ENCODE measurements at places on chromosomes 5 and 9.

DNA sequence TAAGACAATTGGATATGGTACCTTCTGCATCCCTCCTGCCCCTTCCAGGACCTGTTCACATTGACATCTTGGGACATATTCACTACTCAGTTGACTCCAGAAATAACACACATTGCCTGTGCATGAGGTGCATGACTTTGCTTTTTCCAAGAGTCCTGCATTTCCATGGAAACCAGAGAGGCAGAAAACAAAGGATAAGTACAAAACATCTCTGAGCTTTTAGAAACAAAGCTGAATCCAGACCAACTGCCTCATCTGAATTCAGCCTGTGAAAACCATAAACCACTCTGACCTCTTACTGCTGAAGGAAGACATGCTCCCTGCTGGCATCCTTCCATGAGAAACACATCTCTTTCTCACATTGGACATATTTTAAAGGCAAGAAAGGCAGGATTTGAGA, 695.1 kb downstream of the TAF11L14 start:
- DNase-seq, result no peak

GRCh38 chr9:20243841-20244240, 378.5 kb downstream of the MLLT3 start:
- DNase-seq, result no peak

DNA sequence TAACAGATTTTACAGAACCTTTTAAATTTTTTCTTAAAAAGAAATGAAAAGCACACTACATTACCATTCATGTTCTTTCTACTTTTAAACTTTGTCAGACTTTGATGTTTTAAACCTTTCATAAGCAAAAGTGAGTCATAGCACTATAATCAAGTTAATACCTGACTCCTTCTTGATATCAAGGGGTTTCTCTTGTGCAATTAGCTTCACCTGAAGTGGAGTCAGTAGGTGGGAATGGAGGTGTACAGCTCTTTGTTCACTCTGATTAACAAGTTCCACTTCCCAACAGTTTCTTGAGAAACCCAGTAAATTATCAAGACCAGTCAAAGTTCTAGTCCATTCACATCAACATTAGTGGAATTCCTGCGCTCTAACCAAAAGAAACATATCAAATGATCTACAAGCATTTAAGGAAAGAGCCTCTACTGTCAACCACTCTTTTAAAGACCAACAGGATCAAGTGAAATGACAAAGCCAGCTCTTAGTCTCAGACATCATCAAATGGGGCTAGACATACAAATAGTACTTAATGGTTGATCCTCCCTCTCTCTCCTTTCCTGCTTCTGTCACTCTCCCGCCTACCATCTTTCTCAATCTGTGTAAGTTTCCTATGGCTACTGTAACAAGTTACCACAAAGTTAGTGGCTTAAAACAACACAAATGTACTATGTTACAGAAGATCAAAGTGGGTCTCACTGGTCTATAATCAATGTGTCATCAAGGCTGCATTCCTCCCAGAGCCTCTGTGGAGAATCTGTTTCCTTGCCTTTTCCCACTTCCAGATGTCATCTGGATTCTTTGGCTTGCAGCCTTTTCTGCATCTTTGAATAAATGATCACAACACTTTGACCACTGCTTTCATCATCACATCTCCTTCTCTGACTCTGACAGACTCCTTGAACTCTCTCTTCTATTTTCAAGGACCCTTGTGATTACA, 68.0 kb downstream of the HINT1 start:
- DNase-seq, result no peak

DNA sequence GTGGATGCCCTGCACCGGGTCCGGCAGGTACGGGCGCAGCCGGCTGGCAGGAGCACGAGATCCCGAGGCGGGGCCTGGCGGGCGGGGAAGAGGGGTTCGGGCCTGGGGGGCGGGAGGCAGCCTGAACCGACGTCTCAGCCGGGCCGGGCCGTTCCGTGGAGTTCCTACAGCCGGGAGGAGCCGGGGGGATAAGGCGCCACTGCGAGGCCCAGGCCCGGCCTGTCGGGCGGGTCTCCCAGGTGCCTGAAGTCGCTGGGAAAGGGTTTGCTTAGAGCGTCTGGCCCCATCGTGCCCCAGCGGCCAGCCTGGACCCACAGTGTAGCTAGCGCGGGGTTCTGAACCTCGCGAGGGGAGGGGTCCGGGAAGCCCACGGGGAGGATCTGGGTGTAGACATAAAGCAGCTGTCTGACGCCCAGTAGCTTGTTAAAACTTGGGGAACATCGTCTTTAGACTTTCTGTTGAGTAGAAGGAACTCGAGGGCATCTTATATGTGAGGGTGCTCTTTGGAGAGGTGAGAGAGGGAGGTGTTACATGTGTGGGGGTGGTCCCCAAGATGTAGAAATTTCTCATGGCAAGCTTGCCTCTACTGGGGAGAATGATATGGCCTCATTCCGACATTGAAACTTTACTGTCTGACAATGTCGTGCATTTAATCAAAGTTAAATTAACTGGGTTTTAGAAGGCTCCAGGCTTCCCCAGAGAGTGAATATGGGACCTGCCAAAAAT, 524 bp downstream of the FUBP3 start:
- DNase-seq, result no peak

DNA sequence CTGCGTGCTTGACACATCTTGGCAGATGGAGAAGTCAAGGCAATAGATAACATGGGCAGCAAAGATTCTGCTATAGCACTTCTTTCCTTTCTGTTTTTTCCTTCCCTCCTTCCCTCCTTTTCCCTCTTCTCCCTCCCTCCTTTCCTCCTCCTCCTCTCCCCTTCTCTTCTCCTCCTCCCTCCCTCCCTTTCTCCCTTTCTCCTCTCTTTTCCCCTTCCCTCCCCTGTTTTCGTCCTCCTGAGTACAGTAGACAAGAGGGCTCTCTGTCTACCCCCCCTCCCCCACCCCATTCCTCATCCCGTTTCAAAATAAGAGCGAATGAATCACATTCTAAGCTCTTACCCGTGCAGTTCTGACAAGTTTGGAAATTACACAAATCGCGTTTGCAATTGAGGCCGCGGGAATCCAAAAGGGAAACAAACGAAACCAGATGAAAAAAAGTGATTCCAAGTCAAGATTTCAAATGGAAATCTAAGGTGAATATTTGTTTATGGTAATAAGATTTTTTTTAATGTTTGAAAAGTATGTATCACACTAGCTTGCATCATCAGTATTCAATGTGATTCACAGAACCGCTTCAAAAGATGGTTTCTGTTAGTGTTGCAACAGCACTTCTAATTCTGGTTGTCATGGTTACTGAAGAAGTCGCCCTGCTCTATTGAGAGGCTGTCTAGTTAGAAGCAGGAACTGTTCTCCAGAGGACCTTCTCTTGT, 1.3 kb downstream of the NIM1K start:
- peak; percentile 47 for DNase-seq

GRCh38 chr5:14821100-14821845, 50.3 kb downstream of the ANKH start:
- DNase-seq, result no peak

- DNase-seq, result no peak
These were observed at the start of gene MAMDC4 for GRCh38 chr9:136851941-136852663. Gene MAMDC4, plus strand, starts transcription at chr9:136852346. Its CDS starts 71 bp downstream, at chr9:136852417.

DNA sequence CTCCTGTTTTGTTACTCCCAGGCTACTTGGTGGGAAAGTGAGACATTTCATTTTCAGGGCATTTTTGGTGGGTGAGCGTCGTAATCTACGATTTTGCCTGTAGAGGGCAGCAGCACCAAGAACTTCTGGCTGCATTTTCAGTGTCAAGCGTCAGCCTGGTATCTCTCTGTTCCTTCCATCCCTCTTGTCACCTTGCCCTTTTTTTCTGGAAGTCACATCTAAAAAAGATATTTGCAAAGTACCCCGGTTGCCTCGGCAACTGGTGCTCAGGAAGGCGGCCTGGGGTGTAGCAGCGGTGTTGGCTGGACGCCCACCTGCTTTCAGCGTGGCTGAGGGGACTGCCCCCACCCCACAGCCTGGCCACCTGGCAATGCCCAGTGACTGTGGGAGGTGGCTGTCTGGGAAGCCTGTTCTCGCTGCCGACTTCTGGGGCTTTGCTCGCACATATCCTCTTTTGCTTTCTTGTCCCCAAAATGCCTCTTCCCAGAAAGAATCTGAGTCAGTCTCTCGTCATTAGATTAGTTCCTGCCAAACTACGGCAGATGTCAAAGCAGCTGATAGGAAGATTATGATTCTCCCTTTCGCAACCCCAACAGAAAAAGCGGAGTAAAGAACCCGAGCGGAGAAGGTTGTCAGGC, 84.5 kb downstream of the ACER2 start:
- DNase-seq, result peak; percentile 55

DNA sequence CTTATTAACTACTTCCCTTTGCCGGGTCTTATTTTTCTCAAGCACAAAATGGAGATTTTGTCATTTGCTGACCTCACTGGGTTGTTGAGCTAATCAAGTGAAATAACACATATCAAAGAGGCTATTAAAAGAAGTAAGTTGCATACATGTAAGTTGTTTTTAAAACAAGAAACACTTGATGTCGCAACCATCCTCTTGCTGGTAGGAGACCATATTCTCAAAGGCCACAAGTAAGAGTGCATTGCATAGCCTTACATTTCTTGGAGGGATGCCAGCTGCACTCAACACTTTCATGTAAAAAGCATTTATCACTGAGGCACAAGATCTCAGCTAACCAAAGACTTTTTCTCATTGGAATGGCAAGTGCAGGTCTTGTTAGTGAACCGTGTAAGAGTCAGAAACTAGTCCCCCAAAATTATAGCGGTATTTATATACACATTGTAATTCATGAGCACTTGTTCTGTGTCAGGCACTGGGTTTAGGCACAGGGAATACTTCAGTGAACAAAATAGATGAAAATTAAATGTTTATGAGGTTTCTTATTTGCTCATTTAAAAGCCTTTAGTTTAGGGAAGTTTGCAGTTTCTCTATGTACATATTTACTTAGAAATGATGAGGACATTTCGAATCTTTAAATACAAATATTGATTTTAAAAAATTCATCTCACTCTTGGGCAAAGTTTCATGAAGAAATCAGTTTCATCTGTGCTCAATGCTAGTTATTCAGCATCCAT, 72.0 kb downstream of the ZFAND5 start:
- DNase-seq, result no peak

- no peak for DNase-seq
These were observed 12.6 kb upstream of the ENDOG start for GRCh38 chr9:128805661-128806060.

DNA sequence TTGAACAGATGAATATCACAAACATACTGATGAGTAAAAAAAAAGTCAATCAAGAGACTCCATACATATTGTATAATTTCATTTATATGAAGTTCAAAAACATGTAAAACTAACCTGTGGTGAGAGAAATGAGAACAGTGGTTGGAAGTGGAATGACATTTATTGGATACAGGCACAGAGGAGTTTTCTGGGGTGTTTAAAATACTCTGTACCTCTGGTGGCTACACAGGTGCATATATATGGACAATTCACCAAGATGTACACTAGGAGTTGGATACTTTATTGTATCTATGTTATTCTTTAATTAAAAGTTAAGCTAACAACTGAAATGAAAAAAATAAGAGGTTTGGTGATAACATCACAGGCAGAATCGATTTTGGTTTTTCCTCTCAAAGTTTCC, 14.1 kb downstream of the FOXD1 start:
- no peak for DNase-seq

GRCh38 chr5:68804343-68804742, 289.5 kb upstream of the SLC30A5 start:
- DNase-seq, result no peak

GRCh38 chr5:98275980-98276379, 497.5 kb upstream of the RGMB start:
- no peak for DNase-seq

DNA sequence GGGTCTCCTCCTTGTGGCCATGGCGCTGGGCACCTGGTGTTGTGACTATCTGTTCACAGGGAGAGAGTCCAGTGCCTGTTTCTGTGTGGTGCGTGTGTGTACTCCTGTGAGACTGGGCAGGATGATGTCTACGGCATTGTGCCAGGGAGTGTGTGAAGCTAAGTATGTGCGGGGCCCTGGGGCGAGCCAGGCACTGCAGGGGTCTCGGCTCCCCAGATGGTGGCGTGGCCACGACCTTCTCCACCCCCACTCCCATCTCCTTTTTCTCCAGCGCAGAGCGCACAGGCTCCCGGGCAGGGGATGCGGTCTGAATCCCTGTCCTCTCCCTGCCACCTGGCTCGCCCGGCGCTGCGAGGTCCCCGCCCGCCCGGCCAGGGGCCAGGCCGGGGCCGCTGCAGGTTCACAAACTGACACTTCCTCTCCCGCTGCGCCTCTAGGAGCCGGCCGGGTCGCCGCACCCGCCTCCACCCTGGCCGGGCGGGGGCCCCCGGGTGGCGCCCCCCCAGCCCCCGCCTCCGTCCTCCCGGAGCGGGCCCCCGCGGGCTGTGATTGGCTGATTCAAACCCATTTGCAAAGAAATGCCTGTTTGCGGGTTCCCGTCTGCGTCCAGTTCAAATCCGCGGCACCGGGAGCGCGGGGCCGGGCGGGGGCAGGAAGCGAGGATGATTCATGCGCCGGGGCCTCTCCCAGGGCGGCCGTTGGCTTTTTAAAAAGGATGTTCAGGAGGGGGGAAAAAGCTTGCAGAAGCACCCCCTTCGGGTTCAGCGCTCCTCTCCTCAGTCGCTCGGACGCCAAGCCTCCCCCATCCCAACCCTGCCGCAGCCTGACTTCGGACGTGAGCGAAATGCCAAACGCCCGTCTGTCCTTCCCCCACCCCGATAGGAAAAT, 790 bp downstream of the PHF19 start:
- peak; percentile 94 for DNase-seq

DNA sequence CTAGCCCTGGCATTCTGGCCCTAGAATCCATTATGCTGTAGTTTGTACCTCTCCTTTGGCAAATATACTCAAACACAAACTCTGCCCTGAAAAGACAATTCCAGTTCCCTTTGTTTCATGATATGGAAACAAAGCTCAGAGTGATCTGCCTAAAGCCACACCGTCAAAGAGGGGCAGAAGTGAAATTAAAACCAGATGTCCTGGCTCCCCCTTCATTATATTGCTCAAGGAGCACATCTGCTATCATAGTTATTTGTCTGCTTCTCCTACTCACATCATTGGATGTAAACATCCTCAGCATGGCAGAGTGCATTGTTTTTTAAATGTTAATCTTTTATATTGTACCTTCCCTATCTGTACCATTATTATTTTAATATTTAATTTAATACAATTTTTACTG, 266.7 kb upstream of the SMARCA2 start:
- no peak for DNase-seq

- no peak for DNase-seq
These were observed 27.3 kb downstream of the PUM3 start for GRCh38 chr9:2816476-2817141.

GRCh38 chr5:116685931-116686330, 111.3 kb upstream of the SEMA6A start:
- DNase-seq, result no peak

GRCh38 chr5:959581-960531, 48.7 kb upstream of the NKD2 start:
- DNase-seq, result no peak

DNA sequence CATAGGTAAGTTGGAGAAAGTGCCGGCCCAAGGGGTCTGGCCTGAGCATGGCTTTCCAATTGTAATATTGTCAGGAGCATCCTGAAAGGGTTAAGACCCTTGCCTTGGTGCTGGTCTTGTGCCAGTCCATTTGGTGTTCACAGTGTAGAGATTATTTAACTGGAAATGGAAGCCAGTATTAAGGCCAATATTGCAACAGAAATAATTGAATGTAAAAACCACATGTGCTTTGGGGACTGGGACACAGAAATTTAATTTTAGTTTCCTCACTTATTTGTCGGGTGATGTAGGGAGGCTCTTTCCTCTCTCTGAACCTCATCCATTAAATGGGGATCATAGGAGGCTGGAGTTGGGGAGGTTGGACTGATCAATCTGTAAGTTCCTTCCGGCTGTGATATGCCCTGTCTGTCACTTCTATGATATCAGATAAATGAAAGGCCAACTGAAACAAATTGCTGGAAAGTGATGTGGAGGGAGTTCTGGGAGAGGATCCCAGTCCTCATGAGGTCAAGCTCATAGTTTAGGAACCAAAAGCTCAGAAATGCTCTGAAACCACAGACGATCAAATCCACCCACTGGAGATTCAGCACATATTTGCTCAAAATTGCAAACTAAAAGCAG, 54.8 kb upstream of the COL15A1 start:
- DNase-seq, result no peak

Data from activated CD4-positive, alpha-beta T cell treated with anti-CD3 and anti-CD28 coated beads, Interleukin-2, amount 50 U/mL, for 48 hours (primary cell).